ENCODE measurements at places on chromosomes 3 and 15. TPM values are rescaled to one million over a fixed set of nuclear protein-coding genes. Genes with fewer than 3 reads are reported as not detected.

DNA sequence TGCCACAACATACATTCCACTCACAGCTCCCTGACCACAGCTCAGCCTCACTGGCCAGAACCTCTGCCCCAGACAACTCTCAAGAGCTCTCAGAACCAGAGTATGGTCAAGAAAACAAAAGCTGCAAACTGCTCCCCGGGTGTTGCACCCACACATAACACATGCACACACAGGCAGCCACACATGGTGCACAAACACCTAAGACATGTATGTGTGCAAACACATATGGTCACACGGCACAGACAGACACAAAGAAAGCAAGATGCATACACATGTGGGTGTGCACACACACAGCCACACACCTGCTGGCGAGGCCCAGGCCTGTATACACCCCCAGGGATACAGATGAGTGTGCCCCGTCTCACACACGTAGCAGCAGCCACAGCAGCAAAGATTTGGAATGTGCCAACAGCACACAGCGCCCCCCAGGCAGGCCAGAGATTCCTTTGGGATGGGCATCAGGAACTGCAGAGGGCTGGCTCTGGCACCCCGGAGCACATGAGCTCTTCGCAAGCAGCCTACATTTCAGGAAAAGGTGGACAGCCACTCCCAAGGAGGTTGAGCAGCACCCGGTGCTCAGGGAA is 6.6 kb downstream of the KLF15 start:
- H3K4me1 ChIP-seq: no peaks in the 10 kb centered on the region
- no peaks in the 10 kb centered on the region for H3K36me3 ChIP-seq
- no peak for DNase-seq
- no peak overlapping the region for H3K27ac ChIP-seq
- H3K4me3 ChIP-seq: no peak overlapping the region
- H3K27me3 ChIP-seq: no peaks in the 10 kb centered on the region

GRCh38 chr15:92606126-92606835 is 49.3 kb downstream of the FAM174B start:
- DNase-seq: no peak
- H3K36me3 ChIP-seq: no peaks in the 10 kb centered on the region
- no peaks in the 10 kb centered on the region for H3K27me3 ChIP-seq
- H3K27ac ChIP-seq: no peak overlapping the region
- H3K4me1 ChIP-seq: no peaks in the 10 kb centered on the region
- H3K4me3 ChIP-seq: no peak overlapping the region

DNA sequence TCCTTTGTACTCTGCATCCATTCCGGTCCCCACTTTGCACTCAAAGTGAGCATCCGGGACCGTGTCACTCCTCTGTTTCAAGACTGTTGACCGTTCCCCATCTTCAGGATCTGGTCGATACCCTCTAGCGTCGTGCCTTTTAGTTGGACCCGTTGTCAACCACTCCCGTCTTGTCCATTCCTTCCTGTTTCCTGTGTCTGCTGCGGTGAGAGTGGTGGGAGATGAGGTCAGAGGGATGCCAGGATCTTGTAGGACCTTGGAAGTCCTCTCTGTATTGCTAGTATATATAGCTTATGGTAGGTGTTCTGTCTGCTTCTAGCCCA is 624 bp downstream of the BRK1 start:
- no peaks in the 10 kb centered on the region for H3K4me1 ChIP-seq
- DNase-seq: peak; percentile 41
- no peaks in the 10 kb centered on the region for H3K36me3 ChIP-seq
- H3K4me3 ChIP-seq: peak overlapping the region; percentile 79

The DUOXA2 gene
- not detected for total RNA-seq

The MME gene
- total RNA-seq: 71.5 TPM

GRCh38 chr3:64163755-64164148 is 61.5 kb downstream of the PRICKLE2 start:
- no peaks in the 10 kb centered on the region for H3K27me3 ChIP-seq
- no peak overlapping the region for H3K27ac ChIP-seq
- no peaks in the 10 kb centered on the region for H3K36me3 ChIP-seq
- peaks cover 6% of the 10 kb centered on the region for H3K4me1 ChIP-seq
- DNase-seq: no peak

- DNase-seq: no peak
- H3K4me1 ChIP-seq: peaks cover 4% of the 10 kb centered on the region
- H3K27ac ChIP-seq: no peak overlapping the region
- H3K27me3 ChIP-seq: no peaks in the 10 kb centered on the region
Measured at GRCh38 chr15:91895051-91895450, 41.5 kb downstream of the SLCO3A1 start.

The MYO1E gene
- total RNA-seq: 116 TPM

DNA sequence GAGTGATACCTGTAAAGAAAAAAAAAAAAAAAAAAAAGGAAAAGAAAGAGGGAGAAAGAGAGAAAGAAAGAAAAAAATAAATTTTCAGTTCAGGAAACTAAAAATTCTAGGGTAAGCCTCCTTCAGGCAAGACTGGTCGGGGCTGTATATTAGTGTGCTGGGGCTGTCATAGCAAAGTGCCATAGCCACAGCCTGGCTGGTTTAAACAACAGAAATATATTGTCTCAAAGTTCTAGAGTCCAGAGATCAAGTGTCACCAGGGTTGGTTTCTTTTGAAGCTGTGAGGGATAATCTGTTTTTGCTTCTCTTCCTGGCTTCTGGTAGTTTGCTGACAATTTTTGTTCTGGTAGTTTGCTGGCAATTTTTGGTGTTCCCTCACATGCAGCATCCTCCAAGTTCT is 48.4 kb upstream of the SLC25A26 start:
- no peaks in the 10 kb centered on the region for H3K36me3 ChIP-seq
- no peak overlapping the region for H3K4me3 ChIP-seq
- DNase-seq: no peak
- no peak overlapping the region for H3K27ac ChIP-seq

DNA sequence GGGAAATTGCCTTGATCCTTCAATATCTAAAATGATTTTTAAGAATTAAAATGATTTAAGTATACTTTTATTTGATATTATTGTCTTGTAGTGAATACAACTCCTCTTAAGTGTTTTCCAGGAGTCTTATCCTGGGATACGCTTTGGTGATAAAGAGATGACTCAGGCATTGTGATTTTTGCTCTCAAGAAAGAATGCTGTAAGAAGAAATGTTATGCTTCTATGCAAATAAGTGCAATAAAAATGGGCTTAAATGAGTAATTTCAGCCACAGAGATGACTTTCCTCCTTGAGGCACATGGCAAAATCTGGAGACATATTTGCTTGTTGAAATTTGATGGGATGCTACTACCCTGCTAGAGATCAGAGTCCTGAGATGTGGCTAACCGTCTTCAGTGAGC is 358.6 kb upstream of the BCHE start:
- H3K36me3 ChIP-seq: no peaks in the 10 kb centered on the region
- no peak for DNase-seq
- H3K27ac ChIP-seq: no peak overlapping the region
- no peaks in the 10 kb centered on the region for H3K4me1 ChIP-seq
- no peaks in the 10 kb centered on the region for H3K27me3 ChIP-seq

GRCh38 chr3:85864896-85865295 is 906.1 kb downstream of the CADM2 start:
- no peaks in the 10 kb centered on the region for H3K4me1 ChIP-seq
- H3K4me3 ChIP-seq: no peak overlapping the region
- no peak overlapping the region for H3K27ac ChIP-seq
- DNase-seq: no peak
- no peaks in the 10 kb centered on the region for H3K36me3 ChIP-seq
- no peaks in the 10 kb centered on the region for H3K27me3 ChIP-seq

The ALS2CL gene
- 6.5 TPM for total RNA-seq

DNA sequence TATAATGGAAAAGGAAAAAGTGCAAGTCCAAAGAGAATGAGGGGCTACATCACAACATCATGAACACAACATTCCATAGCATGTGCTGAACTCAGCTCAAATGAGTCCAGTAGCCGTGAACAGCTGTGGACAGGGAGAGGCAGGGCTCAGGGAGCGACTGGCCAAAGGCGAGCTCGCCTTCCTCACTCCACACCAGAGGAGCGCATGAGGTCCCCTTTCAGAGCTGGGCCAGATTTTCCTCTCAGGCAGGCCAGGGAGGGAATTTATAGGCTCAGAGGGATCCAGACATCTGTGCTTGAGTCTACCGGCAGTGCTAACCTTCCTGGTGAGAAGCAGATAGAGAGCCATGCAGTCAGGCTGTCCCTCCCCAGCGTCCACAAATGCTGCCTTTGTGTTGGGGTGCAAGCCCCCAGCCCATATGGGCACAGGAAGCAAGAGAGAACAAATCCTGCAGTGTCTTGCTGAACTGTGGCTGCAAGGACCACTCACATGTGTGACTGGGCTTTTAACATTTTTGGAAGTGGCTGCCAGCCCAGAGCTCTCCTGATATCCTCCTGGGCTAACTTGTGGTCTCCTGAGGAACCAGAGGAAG is 32.5 kb downstream of the ARHGEF3 start:
- no peak overlapping the region for H3K27ac ChIP-seq
- H3K4me3 ChIP-seq: no peak overlapping the region
- peak; percentile 9 for DNase-seq

The SPG21 gene
- 79.9 TPM for total RNA-seq

GRCh38 chr3:133835418-133835743 is 29.8 kb downstream of the SRPRB start:
- no peaks in the 10 kb centered on the region for H3K36me3 ChIP-seq
- no peak overlapping the region for H3K4me3 ChIP-seq
- no peak overlapping the region for H3K27ac ChIP-seq
- H3K27me3 ChIP-seq: no peaks in the 10 kb centered on the region
